Adrenal gland (tissue), 19 donors: ENCODE measurements at places on chromosomes 7 and 10. TPM values are rescaled to one million over a fixed set of nuclear protein-coding genes. Genes with fewer than 3 reads are reported as not detected.

DNA sequence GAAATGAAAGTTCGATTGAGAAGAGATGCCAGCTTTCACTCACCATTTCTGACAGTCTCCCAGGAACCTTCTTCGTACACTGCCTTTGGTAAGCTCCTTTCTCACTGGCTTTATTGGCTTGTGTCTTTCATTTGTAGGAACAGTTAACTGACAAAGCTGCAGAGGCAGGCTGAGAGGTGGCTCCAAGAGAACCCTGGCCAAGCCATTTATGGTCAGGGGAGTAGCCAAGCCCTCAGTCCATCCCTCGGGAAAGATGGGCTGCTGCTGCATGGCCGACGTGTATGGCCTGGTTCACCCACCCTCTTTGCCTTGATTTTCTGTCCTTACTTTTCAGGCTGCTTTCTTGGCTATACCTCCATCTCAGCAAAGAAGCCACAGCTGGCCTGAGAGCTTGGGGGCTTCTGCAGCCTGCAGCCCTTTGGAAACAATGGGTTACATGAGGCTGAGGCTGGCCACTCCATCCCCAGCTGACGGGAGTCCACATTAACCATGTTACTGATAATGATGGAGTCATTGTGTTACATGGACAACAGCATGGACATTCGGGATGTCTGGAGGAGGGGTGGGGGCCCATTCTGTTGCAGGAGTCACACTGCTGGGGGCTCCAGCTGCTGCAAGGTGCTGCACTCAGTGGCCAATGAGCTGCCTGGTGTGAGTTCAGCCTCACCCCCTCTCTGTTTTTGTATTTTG lies at the start of gene OPALIN:
Gene OPALIN, minus strand, starts transcription at position 152 of the 690 bp plus-strand sequence. Its CDS starts 106 bp downstream, at position 46.
- DNase-seq, result no peak

- DNase-seq, result no peak
Observed at GRCh38 chr10:101079874-101080273, 18.1 kb downstream of the KAZALD1 start.

The HERPUD2 gene
- polyA plus RNA-seq, result 24.7 TPM

The AFAP1L2 gene
- 3.2 TPM for polyA plus RNA-seq

The PVRIG gene
- polyA plus RNA-seq, result not detected

DNA sequence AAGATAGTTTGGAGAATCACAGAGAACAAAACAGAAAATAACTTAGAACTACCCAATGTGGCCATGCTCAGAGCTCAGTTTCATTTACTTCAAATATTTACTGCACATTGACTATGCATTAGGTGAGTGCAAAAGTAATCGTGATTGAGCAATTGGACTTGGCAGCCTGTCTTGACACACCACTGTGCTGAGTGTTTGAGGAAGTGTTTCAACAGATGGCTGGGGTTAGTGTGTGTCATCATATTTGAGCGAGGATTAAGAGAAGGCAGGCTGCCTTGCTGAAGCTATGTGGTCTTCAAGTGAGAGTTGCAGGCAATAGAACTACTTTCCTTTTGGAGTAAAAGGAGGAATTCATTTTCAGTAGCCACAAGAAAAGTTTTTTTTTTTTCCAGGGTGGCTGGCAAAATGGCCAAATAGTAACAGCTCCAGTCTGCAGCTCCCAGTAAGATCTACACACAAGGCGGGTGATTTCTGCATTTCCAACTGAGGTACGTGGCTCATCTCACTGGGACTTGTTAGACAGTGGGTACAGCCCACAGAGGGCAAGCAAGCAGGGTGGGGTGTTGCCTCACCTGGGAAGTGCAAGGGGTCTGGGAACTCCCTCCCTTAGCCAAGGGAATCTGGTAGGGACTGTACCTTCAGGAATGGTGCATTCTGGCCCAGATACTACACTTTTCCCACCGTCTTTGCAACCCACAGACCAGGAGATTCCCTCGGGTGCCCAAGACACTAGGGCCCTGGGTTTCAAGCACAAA lies 37.6 kb downstream of the AKR1C4 start:
- DNase-seq, result peak; percentile 59

GRCh38 chr7:47780555-47780954 lies 167.7 kb downstream of the PKD1L1 start:
- DNase-seq, result no peak

GRCh38 chr7:151379193-151379520 lies 30.7 kb downstream of the WDR86 start:
- no peak for DNase-seq

DNA sequence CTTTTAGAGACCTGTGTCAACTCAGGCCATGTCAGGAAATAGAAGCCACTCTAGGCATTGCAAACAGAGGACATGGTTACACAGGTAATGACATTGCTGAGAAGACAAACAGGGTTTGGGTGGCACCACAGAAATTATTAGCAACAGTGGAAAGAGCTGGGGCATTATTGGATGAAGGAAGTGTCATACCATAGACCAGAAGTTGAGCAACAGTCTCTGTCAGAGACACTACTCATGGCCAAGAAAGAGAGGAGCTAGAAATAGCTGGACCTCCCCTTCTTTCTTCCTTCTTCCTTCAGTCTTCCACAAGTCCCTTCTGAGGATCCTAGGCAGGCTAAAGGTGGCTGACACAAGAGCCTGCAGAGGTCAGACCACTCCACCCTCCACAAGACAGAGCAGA lies 4.2 kb upstream of the LIPA start:
- DNase-seq, result no peak

GRCh38 chr7:39810204-39810642 lies 139.8 kb upstream of the CDK13 start:
- DNase-seq, result no peak

- no peak for DNase-seq
Observed at GRCh38 chr7:7228472-7228871, 46.1 kb downstream of the C1GALT1 start.

The CLCN1 gene
- 0.32 TPM for polyA plus RNA-seq

GRCh38 chr7:70312336-70312735 lies 714.1 kb downstream of the AUTS2 start:
- no peak for DNase-seq

GRCh38 chr7:104908636-104909035 lies 105.4 kb upstream of the KMT2E start:
- DNase-seq, result no peak

The MAD1L1 gene
- polyA plus RNA-seq, result 6.7 TPM

DNA sequence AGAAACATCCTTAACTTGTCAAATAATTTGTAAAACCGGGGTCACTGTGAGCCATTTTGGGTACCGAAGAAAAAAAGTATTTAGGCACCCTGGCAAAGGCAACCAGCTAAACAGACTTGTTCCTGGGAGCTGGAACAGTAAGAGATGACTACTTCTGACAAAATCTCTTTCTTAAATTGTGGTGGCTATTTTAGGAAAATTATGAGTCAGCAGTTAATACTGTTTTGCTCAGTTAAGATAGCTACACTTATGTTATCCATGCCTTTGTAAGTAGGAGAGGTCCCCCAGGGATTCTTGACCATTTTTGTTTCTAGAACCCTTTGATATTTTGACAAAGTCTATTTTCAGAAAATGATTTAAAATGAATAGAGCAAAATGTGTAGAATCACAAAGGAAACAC lies 68.7 kb downstream of the TAX1BP1 start:
- no peak for DNase-seq

The DYDC2 gene
- not detected for polyA plus RNA-seq

The CFAP58 gene
- polyA plus RNA-seq, result 0.42 TPM
